Activated CD8-positive, alpha-beta memory T cell treated with anti-CD3 and anti-CD28 coated beads, Interleukin-2, amount 10 ng/mL, durations not matched to agents 7 days and 5 days (primary cell): ENCODE measurements at places on chromosomes 5 and 9. TPM values are rescaled to one million over a fixed set of nuclear protein-coding genes. Genes with fewer than 3 reads are reported as not detected.

C5orf58 gene
- total RNA-seq: not detected

SPATA31C2 gene
- total RNA-seq: not detected

ATP10B gene
- not detected for total RNA-seq

FAM169A gene
- total RNA-seq: 5.8 TPM

FOXD1 gene
- 0.23 TPM for total RNA-seq
